NCI-H1930 (cell line): ENCODE measurements at places on chromosomes 1 and 21.

DNA sequence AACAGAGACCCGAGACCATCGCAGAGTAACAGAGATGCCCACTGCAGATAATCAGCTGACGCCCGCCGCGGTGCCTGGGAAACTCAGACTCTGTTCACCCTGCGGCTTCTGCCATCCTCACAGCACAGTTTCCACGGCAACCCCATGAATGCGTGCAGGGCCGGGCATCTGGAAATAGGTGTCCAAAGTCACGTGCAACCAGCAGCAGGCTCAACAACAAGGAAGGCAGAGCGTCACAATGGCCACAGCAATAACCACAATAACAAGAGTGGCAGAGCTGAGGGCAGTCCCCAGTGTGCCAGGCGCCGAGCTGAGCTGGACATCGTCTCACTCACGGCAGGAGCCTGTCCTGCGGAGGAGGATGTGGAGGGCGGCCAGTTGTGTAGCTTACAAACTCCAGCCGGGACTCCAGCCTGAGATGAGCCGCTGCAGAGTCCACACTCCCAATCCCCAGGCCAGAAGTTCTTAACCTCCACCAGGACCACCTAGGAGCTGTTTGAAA lies 102.0 kb downstream of the CRYAA start:
- DNase-seq = no peak

GRCh38 chr1:228210076-228210651 lies 2.3 kb downstream of the OBSCN start:
- DNase-seq = no peak

DNA sequence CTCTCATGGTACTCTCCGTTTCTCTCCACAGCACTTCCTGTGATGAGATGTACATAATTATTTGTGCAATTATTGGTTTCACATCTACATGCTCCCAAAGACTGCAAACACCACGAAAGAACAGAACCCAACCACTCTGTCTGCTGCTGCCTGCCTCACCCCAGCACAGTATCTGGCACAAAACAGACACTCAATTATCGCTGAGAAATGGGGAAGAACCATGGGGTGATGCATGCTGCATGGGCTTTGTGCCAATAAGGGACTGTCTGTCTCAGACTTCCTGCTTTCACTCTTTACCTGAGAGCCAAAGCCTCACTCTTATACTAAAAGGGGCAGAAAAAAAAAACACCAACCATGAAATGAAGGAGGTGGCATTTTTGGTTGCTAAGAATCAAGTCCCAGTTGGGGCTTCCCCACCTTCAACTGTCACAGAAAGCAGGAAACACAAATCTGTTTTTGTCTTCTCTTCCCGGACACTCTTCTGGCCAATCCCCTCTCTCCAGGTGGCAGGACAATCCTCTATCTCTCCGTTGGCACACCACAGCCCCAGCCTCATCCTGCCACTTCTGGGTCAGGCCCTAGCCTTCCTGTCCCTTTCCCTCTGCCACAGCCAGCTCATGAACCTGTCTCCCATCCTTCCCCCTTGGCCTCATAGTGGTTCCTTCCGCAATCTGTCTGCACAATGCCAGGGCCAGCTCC lies 82.0 kb downstream of the TGFBR3 start:
- no peak for DNase-seq

- DNase-seq = no peak
These were observed 28.2 kb upstream of the MPZL1 start for GRCh38 chr1:167693425-167694045.

- no peak for DNase-seq
These were observed 803 bp upstream of the FLAD1 start for GRCh38 chr1:154982341-154982740.

DNA sequence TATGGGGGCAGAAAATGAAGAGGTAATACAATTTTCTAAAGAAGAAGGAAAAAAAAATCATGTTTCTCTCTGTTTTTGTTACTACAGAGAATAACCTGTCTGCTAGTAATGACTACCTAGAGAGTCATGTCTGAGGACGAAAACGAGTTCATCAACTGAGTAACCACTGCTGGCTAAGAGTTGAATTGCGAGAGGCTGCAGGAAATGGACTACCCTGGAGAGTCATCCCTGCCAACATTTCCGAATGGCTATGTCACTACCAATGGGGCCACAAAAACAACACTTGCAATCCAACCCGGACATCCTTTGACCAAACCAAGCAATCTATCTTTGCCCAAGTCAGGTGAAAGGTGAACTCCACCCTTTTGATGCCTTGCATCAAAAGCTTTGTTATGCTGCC lies 120.6 kb downstream of the FCRL5 start:
- no peak for DNase-seq

DNA sequence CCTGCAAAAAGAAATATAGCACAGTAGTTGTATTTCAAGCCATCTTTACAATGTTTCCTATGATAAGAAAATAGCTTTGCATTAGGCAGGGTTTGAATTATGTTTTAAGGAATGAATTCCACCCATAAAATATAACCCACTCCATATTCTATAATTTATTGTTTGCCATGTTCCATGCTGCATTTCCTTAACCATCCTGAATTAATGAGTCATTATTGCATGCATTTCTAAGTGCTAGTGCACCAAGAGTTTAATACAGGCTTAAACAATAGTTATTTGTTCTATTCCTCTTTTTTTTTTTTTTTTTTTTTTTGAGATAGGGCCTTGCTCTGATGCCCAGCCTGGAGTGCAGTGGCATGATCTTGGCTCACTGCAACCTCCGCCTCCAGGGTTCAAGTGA lies 45.2 kb downstream of the MIGA1 start:
- DNase-seq = no peak
